ENCODE measurements at places on chromosomes 6 and 20.

DNA sequence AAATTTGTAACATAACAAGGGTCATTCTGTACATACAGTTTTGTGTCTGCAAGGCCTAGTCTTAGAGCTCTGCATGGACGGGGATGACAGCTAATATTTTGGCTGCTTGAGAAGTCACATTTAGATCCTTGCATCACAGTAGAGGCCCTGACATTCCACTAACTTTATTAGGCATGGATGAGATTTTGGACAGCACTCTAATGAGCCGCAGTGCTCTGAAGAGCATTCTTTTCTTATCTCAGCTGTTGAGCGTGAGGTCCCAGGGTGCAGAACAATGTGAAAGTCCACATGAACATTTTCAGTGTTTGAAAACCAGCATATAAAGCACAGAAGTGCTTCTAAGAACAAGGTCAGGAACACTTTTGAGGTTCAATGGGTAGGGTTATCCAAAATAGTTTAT, 58.9 kb downstream of the IPCEF1 start:
- DNase-seq = no peak
- H3K4me3 ChIP-seq = no peak overlapping the region
- H3K4me1 ChIP-seq = peaks cover 8% of the 10 kb centered on the region
- no peaks in the 10 kb centered on the region for H3K27me3 ChIP-seq
- no peak overlapping the region for H3K27ac ChIP-seq

- no peak for DNase-seq
- H3K36me3 ChIP-seq = no peaks in the 10 kb centered on the region
- H3K4me3 ChIP-seq = peak overlapping the region; percentile 82
- no peak overlapping the region for H3K27ac ChIP-seq
- H3K4me1 ChIP-seq = peaks cover 7% of the 10 kb centered on the region
These were observed 770 bp downstream of the KIF3B start for GRCh38 chr20:32278199-32278643.

- no peak overlapping the region for H3K27ac ChIP-seq
- no peaks in the 10 kb centered on the region for H3K36me3 ChIP-seq
- H3K4me3 ChIP-seq = no peak overlapping the region
- no peaks in the 10 kb centered on the region for H3K27me3 ChIP-seq
- DNase-seq = no peak
- H3K4me1 ChIP-seq = peaks cover 23% of the 10 kb centered on the region
These were observed 167.2 kb downstream of the TTLL2 start for GRCh38 chr6:167492100-167492449.

- no peak overlapping the region for H3K4me3 ChIP-seq
- DNase-seq = no peak
- no peak overlapping the region for H3K27ac ChIP-seq
- H3K4me1 ChIP-seq = peaks cover 37% of the 10 kb centered on the region
- no peaks in the 10 kb centered on the region for H3K36me3 ChIP-seq
These were observed 32.5 kb upstream of the PRDM1 start for GRCh38 chr6:106053484-106054205.

Data from WTC11 (cell line).